ENCODE measurements at places on chromosomes 2 and 18. TPM values are rescaled to one million over a fixed set of nuclear protein-coding genes. Genes with fewer than 3 reads are reported as not detected.

Gene DPP10
- not detected for polyA plus RNA-seq

Gene FER1L5
- 0.24 TPM for polyA plus RNA-seq

- DNase-seq: no peak
These were observed 14.9 kb downstream of the MAL start for GRCh38 chr2:95040426-95040825.

DNA sequence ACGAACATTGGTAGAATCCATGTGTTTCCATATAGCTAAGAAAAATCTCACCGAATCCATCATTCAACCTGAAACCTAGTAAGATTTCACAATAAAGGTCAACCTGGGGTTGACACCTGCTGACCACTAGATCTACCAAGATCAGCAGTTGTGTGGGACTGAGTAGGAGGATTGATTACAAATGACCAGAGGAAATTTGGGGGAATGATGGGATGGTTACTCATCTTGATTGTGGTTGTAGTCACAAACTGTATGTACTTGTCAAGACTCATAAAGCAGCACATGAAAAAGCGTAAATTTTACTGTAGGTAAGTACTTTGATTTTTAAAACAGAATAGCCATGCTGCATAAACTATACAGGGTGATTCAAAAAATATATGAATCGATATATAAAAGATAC lies 14.7 kb downstream of the DAPL1 start:
- no peak for DNase-seq

- peak; percentile 29 for DNase-seq
These were observed 121.4 kb downstream of the ANTXR1 start for GRCh38 chr2:69134306-69134945.

Gene FECH
- 52.7 TPM for polyA plus RNA-seq

DNA sequence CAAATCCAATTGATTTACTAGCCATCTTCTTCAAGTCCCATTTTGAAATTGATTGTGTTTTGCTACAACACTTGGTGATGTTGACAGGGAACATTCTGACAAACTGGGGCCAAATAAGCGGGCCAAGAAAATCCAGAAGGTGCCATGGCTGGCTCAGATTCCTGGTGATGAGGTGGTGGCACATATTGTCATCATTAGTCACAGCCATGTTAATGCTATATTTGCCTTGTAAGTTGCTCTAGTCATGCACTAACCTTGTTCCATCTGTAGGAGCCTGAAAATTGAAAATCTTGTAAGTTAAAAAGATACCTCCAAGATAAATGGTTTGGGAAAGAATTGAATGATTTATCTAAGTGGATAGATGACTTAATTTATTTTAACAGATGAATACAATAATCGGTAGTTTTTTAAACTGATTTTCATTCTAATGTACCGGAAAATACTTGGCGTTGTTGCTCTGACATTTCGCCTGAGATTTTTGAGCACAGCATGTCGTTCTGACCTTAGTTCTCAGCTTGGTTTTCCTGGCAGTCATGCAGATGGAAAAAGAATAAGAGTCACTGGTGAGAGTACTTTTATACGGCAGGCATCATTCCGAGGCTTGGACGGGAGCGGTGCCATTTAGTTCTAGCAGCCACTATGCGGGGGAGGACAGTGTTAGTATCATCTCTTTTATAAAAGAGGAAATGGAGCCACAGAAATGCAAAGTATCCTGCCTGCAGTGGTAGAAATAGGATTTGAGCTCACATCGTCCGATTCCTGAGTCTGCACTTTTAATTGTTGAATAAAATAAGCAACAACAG lies 133.9 kb downstream of the ZNF532 start:
- DNase-seq: peak; percentile 87

DNA sequence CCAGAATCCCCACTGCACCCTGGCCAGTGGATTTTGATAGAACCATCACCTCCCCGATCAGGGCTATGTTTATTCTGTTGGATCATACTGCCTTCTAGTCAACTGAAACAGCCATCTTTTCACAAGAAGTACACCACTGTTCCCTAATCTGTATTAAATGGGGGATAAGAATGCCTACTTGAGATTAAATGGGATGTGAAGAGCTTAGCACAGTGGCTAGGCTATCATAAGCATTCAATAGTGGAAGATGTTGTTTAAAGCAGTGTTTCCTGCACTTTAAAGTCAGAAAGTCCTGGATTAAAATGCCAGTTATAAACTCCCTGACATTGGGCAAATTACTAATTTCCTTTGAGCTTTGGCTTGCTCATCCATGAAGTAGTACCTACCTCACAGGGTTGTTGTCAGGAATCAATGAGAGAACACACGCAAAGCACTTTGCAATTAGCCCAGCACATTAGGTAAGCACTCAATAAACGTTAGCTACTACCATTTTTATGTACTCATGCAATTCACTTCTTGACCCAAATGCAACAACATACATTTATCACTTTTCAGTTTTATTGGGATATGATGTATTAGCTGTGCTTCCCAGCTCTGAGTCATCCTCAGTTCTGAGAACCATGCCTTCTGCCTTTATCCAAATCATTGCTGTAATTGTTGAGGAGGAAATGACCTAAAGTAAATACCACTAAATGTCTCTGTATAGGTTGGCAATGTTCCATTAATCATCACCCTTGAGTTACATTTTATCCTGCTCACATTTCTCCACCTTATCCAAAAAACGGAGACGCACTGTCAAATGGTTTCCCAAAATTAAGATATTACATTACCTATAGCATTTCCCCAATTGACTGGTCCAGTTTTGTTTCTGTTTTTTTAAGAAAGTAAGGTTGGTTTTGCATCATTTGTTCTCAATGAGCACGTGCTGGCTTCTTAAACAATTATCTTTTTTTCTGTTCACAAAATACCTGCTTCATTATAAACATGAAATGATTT lies 2.1 kb downstream of the TMEM247 start:
- peak; percentile 97 for DNase-seq

GRCh38 chr2:186307871-186308270 lies 178.2 kb upstream of the ZC3H15 start:
- DNase-seq: no peak

DNA sequence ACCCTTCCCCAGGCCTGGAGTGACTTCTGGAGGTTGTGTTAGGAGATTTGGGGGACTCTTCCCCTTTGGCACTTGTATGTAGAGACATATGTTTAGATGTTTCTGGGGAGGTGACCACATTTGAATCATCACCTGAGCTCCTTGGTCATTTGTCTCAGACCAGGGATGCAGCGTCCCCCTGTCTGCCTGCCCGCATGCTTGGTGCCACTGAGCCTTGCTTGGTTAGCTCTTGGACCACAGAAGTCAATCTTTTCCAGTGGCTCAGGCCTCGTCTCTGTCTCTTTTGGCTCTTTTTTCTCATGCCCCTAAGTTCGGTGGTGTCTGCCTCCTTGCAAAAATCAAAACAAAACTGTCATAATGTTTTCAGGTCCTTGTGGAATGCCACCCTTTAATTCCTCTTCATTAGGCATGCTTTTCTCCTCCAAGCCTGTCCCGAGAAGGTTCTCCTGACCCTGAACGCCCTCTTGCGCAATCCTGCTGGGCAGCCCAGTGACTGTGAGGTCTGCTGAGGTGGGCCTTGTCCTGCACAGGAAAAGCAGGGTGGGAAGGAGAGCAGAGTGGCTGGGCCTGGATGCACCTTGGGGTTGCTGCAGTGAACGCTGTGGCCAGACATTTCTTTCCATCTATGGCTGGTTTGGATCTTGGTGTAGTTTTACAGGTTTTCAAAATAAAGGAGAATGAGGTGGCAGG lies 24.9 kb downstream of the GLI2 start:
- DNase-seq: peak; percentile 44

DNA sequence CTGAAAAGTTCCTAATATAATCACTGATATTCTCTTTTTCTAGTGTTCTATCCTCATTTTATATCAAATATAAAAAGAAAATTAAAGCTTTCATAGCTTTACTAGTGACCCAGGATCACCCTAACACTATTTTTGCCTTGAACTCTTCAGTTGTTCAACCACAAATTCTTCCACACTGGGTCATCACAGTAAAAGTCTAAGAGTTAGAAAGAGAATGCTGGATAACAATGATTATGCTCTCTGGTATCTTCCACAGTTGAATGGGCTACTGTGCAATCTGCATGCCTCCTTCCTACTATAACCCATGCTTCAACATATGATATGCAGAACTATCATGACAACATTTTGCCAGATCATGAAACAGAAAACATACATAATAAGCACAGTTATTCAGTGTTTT lies 32.3 kb downstream of the CHN1 start:
- peak; percentile 32 for DNase-seq

DNA sequence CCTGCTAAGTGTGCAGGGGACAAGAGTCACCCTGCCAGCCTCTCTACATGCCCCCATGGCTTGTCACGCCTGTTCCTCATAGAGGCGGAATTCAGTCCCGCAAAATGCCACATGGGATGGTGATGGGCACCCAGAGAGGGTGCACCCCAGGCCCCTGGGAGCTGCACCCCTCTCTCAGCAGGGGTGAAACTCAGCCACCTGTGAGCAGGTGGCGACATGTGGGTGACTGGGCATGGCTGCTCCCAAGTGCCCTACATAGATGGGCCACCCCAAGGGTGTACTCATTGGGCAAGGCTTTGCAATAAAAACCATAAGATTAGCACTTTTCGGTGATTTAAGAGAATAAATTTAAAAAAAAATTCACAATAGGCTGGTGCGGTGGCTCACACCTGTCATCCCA lies 6.3 kb downstream of the HS6ST1 start:
- no peak for DNase-seq

Gene DUSP2
- 0.26 TPM for polyA plus RNA-seq

GRCh38 chr2:152492131-152492530 lies 157.2 kb downstream of the FMNL2 start:
- DNase-seq: no peak

Gene SH3BP4
- polyA plus RNA-seq: 86.6 TPM

Gene FNDC4
- 15.2 TPM for polyA plus RNA-seq

DNA sequence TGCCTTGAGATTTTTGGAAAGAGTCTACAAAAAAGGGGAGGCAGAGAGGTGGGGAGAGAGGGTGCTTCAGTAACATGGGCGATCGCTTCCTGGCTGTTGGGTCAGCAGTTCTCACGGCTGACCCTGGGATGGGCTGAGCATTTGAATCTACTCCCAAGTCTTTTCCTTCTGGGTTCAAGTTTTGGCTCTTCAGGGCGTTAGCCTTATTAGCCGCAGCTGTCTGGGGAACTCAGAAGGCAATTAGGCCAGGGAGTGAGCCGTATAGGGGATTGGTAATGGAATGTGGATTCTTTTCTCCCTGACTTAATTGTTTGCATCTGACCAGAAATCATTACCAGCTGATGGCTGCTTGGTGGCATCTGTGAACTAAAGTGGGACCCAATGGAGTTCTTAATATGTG lies 250.5 kb upstream of the SKOR2 start:
- DNase-seq: no peak

Gene UGT1A4
- not detected for polyA plus RNA-seq

Gene NT5DC4
- not detected for polyA plus RNA-seq

GRCh38 chr18:23259701-23260681 lies 124.7 kb downstream of the CABLES1 start:
- DNase-seq: peak; percentile 85

Gene HOXD12
- polyA plus RNA-seq: not detected

- DNase-seq: peak; percentile 53
These were observed 17.0 kb upstream of the CIDEA start for GRCh38 chr18:12236934-12237832.

Gene IL1RL1
- 0.14 TPM for polyA plus RNA-seq

- no peak for DNase-seq
These were observed 139.4 kb upstream of the HAAO start for GRCh38 chr2:42931818-42932195.

- DNase-seq: no peak
These were observed 2.6 kb upstream of the FAM136A start for GRCh38 chr2:70304498-70304897.

All from fibroblast of lung (primary cell).